ENCODE measurements at places on chromosomes 6 and 20.

GRCh38 chr20:47605673-47606413 is 104.2 kb downstream of the NCOA3 start:
- DNase-seq = no peak

DNA sequence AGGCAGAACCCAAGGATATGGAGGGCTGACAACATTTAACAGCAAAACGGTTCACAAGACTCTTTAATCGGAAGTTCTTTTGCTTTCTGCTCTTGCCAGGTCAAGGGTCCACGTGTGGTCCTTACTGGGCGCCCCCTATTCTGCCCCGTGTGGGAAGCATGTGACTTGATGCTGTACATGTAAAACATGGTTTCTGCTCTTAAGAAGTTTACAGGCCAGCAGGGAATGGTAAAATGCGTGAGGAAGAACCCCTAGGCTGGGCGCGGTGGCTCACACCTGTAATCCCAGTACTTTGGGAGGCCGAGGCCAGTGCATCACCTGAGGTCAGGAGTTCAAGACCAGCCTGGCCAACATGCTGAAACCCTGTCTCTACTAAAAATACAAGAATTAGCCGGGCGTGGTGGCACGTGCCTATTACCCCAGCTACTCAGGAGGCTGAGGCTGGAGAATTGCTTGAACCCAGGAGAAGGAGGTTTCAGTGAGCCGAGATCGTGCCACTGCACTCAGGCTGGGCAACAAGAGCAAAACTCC is 19.3 kb downstream of the ZNF217 start:
- no peak for DNase-seq

DNA sequence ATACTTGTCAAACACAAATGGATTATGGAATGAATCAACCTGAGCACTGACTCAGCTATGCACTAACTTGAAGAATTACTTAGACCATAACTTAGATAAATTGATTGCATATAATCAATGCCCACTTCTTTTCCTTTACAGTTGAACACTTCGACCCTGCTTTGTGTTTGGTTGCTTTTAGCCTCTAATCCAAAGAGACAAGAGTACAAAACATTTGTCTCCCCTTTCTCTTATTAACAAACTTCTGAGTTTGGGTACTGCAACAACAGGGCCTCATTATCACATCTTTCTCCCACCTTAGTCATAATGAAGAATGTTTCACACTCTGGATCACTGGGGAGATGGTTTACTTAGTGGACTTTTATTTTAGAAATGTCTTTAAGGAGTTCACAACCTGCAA is 2.6 kb upstream of the TAAR6 start:
- no peak for DNase-seq

DNA sequence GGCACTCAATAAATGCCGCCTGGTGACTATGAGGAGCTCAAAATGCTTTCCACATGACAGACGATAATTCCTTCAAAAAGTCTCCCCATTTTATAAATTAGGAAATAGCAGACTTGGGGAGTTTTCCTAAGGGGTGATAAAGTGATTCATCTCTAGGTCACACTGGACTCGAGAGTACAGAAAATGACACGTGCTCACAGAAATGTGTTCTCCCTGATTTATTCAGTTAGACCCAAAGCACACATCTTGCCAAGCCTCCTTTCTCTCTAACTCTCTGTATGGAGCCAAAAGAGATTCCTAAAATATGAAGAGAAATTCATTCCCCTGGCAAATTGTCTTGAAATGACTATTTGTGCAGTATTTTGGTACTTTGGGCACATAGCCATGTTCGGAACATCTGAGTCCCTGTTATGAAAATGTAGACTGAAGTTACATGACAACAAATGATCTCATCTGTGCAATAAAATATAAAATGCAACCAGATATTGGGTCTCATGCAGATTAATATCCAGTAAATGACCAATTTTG is 381.1 kb downstream of the TFAP2B start:
- DNase-seq = no peak

DNA sequence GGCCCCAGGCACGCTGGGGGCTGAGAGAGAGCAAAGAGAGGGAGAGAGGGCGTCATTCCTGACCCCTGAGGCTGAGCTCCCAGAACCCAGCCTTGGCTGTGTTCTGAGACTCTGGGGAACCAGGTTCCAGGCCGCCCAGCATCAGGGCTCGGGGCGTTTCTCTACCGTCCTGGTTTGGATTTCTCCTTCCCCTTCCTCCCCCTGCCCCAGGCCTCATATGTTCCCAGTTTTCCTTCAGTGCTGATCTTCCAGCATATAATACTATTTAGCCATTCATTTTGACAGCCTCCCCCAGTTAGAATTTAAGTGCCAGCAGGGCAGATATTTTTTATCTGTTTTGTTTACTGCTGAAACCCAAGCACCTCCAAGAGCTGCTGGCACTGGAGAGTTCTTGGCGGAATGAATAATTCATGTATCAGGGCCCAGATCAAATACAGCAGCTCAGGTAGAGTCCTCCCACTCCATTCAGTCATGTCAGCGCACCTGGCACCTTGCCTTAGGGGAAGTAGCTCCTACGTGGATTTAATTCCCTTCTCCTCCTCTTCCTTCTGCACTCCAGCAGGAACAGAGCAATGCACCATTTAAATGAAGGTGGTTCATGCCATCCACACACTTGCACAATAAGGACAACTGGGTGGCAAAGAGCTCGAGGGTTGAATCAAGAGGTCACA is 23.4 kb upstream of the FRMD1 start:
- DNase-seq = no peak

DNA sequence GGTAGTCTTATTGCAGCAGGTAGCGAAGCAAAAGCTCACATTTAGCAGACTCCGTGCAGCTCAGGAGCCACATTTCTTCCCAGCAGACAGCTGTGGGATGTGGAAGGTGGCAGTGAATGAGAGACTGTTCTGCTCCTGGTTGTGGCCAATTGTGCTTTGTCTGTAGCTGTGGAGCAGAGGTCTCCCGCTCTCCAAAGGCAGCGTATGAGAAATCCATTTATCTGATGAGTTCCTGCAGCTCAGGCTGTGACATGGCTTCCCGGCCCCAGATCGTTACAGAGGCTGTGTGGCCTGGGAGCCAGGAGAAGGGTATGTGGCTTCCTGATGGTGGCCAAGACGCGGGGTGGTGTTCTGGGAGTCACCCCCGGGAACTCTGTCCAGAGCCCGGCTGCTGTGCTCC is 64.5 kb upstream of the KIF16B start:
- DNase-seq = no peak

DNA sequence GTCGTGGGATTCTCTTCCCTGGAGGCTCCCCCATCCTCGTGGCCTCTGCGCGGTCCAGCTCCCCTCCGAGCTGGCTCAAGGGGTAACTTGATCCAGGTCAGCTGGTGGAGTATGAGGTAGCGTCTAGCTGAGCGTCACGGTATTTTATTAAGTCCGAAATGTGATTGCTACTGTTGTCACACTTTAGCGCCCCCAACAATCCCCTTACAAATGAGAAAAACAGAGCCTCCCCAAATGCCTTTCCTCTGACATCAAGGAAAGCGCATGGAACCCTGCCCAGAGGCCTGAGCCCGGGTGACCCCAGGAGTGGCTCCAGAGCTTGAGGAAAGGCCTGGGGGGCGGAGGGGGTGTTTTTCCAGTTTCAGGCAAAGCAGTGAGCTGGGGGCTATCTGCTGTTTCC is 192.4 kb downstream of the ZMYND8 start:
- no peak for DNase-seq

DNA sequence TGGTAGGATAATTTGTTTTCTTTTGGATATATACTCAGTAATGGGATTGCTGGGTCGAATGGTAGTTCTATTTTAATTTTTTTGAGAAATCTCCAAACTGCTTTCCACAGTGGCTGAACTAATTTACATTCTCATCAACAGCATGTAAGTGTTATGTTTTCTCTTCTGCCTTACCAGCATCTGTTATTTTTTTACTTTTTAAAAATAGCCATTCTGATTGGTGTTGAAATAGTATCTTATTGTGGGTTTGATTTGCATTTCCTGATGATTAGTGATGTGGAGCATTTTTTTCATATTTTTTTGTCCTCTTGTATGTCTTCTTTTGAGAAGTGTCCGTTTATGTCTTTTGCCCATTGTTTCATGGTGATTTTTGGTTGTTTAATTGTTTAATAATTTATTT is 11.9 kb downstream of the HINT3 start:
- DNase-seq = no peak

- peak; percentile 75 for DNase-seq
Measured at GRCh38 chr6:146551545-146551944, 7.9 kb downstream of the RAB32 start.

DNA sequence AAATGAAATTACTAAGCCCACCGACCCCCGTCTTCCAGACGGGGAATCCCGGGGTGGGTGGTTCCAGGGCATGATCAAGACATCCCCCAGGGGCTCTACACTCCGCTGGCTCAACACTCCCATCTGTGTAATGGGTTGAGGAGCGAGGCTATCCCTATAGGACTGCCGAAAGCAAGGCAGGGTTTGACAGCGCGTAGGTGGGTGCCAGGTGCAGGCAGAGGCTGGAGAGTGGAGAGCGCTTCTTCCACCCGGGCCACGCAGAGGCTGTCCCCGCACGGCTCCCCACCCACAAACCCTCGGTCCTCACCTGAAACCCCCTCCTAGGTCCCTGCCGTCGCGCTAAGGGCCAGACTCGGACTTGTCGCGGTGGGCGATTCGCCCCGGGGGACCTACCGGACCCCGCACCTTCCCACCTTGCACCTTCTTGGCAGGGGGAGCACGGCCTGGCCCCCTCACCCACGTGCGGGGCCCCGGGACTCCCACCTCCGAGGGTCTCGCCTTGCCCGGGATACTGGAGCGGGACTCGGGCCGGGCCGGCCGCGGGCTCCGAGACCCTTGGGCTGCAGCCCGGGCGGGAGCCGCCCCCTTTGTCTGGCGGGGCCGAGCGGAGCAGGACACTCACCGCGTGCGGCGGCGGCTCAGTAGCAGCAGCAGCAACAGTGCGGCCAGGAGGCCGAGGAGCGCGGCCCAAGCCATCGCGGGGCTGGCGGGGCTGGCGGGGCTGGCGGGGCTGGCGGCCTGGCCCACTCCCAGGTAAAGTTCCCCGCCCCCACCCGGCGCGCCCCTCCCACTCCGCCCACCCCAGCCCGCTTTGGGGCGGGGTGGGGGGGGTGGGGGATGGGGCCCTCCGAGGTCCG is at the start of gene PTGIS:
Gene PTGIS (minus strand): TSS at position 717 of the 857 bp plus-strand sequence. CDS start 21 bp downstream, at position 696.
- DNase-seq = no peak

- DNase-seq = no peak
Measured at GRCh38 chr6:145761584-145761983, 26.3 kb upstream of the EPM2A start.

DNA sequence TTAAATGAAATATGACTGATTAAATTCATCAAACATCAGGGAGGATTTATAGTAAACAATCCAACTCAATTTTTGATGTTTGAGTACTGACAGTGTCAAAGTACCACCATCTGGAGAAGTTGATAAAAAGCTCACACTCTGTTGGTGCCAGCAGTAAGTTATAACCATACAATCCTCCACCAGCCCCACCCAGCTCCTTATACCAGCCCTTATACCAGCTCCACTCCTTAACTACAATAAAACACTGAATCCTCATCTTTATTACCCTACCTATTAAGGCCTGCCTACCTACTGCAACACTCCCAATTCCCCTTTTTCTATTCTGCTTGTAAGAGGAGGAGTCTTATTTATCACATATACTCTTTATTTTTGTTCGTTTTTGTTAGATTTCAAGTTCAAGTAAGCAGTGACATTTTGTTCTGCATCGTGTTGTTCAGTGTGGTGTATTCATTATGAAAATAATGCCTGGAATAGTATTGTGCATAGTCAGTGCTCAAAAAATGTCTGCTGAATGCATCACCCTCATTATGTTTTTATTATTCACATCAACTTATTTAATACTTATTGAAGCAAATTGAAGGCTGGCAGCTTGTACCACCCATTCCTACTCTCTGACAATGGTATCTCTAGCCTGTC is 954.7 kb upstream of the ADGRB3 start:
- peak; percentile 11 for DNase-seq

DNA sequence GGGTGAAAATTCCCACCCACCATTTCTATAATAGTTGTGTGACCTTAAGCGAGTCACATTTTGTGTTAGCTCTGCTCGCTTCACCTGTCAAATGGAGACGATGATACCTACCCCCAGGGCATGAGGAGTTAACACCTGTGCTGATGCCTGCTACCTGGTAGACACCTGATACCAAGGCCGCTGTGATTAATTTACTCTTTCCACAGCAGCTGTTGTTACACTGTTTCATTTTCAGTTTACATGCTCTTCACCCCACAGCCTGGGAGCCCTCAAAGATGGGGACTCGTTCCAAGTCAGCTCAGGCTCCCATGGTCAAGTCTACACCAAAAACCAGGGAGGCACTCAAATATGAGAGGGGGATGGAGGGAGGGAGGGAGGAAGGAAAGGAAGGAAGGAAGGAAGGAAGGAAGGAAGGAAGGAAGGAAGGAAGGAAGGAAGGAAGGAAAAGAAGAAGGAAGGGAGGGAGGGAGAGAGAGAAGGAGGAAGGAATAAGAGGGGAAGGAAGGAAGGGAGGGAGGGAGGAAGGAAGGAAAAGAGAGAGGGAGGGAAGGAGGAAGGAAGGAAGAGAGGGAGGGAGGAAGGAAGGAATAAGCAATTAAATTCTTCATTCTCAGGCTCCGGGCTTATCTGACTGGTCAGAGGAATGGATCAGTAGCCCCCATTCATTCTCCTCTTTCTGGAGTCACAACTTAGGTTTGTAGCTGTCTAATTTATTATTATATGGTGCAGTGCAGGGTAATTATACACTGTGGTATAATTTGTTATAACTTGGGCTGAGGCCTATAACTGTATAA is 40.9 kb downstream of the PDYN start:
- DNase-seq = no peak

GRCh38 chr6:90387826-90388225 is 91.2 kb upstream of the BACH2 start:
- no peak for DNase-seq

DNA sequence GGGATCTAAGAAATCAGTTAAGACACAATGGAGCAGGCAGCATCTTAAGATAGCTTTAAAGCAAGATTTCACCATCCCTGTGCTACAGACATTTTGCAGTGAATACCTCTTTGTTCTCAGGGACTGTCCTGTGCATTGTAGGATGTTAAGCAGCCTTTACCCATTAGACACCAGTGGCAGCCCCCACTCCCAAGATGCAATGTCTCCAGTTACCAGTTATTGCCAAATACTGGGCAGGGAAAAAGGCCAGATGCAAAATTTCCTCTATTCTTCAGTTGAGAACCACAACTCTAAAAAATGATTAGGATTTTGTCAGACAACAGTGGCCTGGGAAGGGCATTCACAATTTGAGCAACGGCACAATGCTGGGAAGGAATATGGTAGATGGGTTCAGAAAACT is 6.1 kb downstream of the FBXO5 start:
- no peak for DNase-seq

GRCh38 chr6:4029687-4030086 is 49.2 kb downstream of the FAM217A start:
- no peak for DNase-seq

GRCh38 chr6:157983406-157984119 is 1.9 kb downstream of the SYNJ2 start:
- DNase-seq = peak; percentile 36

DNA sequence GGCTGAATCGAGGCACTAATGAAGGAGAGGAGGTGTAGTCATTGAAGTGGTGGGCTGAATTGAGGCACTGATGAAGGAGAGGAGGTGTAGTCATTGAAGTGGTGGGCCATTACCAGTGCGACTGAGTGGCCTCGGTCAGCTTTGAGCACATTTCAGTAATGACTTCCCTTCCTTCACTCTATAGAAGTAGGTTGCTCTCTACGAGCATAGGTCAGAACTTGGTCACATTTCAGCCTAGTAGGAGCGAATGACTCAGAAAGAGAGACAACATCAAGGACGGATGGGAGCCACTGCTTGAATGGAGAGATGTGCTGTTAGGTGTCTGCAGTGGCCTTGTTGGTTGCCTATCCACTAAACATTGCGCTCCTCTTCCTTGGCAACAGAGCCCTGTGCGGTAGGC is 39.5 kb downstream of the ZDHHC14 start:
- DNase-seq = no peak
